ENCODE measurements at places on chromosomes 2 and 18.

DNA sequence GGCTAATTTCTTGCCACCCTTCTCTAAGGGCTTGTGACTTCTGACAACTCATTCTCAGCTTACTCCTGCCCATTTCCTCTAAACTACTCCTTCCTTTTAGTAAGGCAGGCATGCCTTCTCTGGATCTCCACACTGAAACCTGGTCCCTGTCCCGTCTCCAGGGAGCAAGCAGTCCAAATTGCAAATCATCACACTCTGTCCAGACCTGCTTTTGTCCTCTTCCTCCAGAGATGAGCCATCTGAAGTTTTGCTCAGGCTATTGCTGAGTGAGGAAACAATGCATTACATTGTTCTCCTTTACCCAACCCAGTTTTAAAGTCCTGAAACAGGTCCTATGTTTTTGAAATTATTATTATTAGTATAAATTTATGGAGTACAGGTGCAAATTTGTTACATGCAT, 57.3 kb downstream of the ARHGAP25 start:
- no peak for DNase-seq

DNA sequence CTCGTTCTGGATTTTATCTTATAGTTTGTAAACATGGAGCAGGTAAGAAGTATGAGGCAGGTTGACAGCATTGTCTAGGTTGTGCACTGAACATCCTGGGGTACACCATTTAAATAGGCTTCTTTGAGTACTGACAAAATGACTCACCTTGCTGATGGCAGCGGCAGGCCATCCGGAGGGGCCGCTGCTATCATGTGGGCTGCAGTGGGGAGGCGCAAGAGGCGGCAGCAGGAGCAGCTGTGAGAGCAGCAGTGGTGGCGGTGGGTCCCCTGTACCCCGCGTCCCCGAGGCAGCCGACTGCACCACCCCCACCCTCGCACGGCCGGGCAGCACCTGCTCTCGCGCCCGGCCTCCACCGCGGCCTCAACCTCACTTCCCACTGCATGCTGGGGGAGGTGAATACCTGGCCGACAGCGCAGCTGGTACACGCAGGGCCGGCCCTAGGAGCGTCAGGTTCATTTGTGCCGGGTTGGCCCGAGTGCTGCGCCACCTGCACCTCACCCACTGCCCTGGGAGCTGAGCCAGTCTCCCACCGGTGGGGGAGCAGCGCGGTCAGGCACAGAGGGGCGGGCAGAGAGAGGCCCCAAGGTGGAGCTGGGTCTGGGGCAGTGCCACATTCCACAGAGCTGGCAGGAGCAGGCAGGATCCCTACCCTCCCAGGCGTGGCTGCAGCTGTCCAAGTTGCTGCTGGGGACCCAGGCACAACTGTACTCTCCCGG, 154.5 kb upstream of the RBMS1 start:
- no peak for DNase-seq

GRCh38 chr18:9619990-9620389, 5.6 kb upstream of the PPP4R1 start:
- DNase-seq = no peak

GRCh38 chr2:127174640-127175039, 45.5 kb downstream of the CYP27C1 start:
- DNase-seq = no peak

GRCh38 chr2:62800618-62801017, 95.1 kb downstream of the EHBP1 start:
- no peak for DNase-seq

DNA sequence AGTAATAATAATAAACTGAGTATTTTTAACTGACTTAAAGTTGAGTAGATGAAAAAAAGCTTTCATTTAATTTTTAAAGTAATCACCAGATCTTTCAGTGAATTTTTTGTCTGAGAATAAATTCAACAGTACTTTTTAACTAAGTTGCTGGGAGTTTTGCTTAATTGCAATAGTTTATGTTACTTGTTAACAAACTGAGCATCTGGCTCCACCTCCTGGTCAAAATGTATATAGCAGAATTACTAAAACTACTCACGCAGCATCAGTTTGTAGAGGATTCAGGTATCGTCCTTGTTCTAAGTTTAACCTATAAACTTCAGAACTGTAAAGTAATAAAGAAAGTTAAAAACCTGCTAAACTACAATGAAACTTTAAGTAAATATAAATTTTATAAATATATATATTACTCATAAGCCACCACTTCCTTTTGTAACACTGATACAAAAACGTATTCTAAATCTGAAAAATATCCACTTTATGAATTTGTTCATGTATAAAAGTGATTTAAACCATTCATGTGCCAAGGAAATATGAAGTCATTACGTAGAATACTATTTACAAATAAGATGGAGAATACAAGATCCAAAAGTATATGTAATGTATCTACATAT, 21.3 kb downstream of the NOL10 start:
- peak; percentile 86 for DNase-seq

- no peak for DNase-seq
Measured at GRCh38 chr2:186485576-186485870, 537 bp upstream of the ZC3H15 start.

- DNase-seq = no peak
Measured at GRCh38 chr2:11903085-11903606, 156.7 kb downstream of the LPIN1 start.

DNA sequence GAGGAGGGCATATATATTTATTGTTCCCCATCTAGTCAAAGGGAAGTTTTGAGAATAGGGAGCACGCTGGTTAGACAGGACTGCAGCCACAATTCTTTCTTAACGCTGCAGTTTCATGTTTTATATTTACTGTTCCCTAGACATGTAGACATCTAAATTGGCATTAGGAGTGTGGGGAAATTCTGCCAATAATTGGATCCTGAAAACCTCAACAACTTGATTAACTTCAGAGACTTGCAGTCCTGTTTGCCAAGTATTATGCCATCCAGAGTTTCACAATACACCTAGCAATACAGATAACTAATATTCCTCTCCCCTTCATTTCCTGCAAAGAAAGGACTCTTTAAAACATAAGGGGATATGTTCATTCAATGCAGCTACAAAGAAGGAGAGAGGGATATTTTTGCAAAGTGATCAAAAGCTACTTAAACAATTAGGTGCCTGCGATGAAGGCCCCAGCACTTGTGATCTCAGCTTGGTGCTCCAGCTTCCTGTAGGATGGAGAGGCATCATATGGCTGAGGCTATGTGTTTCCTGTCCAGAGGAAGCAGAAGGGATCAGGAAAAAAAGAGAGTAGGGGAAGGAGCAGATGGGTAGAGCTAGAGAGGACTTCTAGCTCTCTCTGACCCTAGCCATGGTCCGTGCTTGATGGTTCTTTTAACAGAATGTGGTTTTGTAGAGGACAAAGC, 264.4 kb downstream of the MTX2 start:
- DNase-seq = no peak

GRCh38 chr2:7835151-7835550, 846.7 kb upstream of the ID2 start:
- no peak for DNase-seq

DNA sequence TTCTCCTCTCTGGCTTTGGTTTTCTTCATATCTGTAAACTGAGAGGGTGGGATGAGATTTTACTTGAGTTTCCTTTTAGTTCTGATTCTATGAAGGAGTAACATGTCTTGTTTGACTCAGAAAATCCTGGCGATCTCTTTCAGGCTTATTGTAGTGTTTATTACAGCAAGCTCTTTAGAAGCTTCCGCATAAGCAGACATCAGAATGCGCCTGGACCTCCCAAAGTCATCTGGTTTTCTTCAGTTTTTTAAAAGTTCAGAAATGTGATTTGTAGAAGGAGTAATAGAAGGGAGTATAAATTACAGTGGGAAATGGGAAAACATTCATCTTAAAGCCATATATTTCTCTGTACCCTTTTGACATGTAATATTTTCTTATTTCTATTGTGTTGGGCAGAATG, 68.4 kb downstream of the EML6 start:
- no peak for DNase-seq

DNA sequence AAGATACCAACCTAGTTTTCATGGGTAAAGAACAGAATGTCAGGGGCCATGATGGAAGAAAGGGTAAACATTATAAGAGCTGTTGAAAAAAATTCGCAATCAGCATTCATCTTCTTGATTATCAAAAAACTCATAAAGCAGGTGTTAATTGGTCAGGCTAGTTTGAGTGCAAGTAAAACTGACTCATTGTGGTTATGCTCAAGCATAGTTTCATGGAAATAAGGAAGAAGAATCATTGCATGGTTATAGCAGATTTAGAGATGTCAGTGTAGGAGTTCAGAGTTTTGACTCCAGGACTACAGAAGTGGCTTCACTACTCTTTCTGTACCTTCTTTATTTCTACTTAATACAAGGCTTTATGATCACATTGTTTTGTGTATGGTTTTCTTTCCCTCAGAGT, 26.9 kb upstream of the CDH19 start:
- no peak for DNase-seq

- DNase-seq = no peak
Measured at GRCh38 chr18:79583984-79584401, 95.6 kb upstream of the CTDP1 start.

- no peak for DNase-seq
Measured at GRCh38 chr18:3251963-3252277, 4.3 kb downstream of the MYL12A start.

GRCh38 chr2:15807418-15808203, 132.7 kb upstream of the MYCN start:
- DNase-seq = no peak

GRCh38 chr2:20957788-20958525, 85.9 kb downstream of the APOB start:
- no peak for DNase-seq

DNA sequence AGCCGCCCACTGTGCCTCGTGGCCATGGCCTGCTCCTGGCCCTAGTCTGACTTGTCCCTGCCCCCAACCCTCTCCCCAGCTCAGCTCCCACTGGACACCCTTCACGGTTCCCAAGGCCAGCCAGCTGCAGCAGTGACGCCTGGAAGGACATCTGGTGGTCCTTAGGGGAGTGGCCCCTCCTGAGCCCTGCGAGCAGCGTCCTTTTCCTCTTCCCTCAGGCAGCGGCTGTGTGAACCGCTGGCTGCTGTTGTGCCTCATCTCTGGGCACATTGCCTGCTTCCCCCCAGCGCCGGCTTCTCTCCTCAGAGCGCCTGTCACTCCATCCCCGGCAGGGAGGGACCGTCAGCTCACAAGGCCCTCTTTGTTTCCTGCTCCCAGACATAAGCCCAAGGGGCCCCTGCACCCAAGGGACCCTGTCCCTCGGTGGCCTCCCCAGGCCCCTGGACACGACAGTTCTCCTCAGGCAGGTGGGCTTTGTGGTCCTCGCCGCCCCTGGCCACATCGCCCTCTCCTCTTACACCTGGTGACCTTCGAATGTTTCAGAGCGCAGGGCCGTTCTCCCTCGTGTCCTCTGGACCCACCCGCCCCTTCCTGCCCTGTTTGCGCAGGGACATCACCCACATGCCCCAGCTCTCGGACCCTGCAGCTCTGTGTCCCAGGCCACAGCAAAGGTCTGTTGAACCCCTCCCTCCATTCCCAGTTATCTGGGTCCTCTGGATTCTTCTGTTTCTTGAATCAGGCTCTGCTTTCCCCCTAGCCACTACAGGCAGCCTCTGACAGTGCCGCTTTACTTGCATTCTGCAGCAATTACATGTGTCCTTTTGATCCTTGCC, 35.8 kb downstream of the ANO7 start:
- DNase-seq = no peak

DNA sequence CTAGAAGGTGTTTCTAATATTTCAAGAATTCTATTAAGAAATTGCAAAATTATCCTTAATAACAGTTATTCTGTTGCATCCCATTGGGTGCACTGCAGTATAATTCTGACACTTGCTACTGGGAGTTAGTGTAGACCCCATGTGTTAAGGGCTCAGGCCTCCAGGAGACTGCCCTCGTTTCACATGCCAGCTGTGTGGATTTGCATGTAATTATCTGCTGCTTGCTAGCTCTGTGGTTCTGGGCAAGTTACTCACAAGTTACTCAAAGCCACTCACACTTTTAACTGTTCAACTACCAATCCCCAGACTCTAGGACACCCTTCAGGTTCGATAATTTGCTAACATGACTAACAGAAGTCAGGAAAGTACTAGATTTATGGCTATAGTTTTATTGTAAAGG, 38.6 kb downstream of the ST6GAL2 start:
- no peak for DNase-seq

DNA sequence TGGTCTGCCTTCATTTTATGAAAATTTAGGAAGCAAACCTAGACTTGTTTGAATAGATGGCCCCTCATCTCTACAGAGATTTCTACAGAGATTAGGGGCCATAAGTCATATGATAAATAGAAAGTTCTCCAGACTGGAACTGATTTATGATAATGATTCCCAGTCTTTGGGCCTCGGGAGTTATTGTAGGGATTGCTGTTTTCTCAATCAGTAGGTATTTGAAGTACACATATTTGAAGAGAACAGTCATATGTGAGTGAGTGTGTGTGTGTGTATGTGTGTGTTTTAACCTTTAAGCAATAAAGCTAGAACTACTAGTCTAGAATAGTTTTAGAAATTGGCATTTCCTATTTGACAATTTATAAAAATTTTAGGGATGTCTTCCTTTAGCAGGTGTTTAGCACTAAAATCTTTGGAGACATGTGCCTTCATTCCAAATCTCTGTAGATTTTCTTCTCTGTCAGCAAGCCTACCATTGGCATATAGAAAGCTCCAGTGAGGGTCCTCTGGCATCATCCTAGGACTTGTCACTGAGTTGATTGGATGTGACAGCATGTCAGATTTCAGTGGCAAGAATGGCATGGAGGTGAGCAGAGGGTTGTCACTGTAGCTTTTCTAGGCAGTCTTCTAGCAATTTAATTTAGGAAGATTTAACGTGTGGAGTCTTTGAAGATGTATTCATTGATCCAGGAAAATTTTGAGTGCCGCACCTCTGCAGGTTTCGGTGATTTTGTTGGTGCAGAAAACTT, 71.2 kb downstream of the MYO1B start:
- DNase-seq = no peak

DNA sequence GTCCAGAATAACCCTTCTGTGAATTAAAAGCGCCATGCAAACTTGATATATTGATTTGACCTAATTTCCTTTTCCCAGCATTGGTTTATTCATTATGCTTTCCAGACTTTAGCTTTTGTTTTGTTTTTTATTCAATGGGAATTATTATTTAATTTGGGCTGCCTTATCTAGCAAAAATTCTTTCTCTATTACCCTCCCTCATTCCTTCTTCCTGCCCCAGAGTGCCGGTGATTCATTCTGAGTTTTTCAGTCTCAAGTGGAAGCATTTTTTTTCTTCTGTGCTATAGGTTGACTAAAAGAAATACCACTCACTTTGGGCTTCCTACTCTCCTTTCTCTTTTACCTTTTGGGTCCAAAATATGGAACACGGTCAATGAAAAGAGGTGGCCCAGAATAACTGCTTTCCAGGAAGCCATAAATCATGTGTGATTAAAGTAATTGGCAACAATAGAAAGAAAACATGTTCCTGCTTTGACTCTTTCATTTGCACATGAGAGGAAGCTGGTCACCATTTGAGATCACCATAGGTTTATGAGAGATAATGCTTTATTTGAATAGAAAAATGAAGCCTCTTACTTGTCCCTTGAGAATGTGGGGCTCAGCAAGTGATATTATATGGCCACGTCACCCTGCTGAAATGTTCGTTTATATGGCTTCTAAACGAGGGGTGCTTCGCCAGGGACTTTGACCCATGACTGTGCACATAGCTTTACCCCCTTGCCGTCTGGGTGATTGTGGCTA, 422.8 kb upstream of the ZEB2 start:
- DNase-seq = no peak
